ENCODE measurements at places on chromosomes 2 and 18.

DNA sequence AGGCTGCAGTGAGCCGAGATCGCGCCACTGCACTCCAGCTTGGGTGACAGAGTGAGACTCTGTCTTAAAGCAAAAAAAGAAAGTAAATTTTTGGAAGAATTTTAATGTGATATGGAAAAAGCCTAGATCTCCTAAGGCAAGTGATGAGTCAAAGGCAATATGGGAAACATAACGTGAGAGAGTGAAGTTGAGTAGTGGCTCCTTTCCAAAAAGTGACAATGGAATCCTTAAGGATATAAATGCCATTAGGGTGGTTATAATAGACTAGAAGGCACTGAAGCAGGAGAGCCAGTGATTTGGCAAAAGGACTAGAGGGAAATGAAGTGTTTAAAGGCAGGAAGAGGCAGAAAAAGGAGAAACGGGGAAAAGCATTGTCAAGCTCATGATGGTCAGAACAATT, 25.6 kb downstream of the ARHGAP28 start:
- DNase-seq, result no peak

GRCh38 chr18:65326805-65327204, 424.0 kb upstream of the CDH7 start:
- no peak for DNase-seq

- DNase-seq, result no peak
Measured at GRCh38 chr18:9542924-9543323, 67.6 kb downstream of the RALBP1 start.

DNA sequence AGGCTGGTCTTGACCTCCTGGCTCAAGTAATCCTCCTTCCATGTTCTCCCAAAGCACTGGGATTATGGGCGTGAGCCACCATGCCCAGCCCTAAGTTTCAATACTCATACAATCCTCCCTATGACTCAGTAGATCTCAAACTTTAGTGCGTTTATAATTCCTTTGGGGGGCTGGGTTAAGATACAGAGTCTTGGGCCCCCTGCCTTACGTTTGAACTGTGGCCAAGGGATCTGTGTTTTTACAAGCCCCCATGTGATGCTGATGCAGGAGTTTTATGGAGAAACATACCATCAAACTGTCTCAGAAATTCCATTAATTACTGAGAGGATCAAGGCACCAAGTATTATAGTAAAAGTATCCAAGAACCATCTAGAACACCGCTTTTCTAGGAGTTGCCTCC, 38.2 kb upstream of the FAM136A start:
- no peak for DNase-seq

DNA sequence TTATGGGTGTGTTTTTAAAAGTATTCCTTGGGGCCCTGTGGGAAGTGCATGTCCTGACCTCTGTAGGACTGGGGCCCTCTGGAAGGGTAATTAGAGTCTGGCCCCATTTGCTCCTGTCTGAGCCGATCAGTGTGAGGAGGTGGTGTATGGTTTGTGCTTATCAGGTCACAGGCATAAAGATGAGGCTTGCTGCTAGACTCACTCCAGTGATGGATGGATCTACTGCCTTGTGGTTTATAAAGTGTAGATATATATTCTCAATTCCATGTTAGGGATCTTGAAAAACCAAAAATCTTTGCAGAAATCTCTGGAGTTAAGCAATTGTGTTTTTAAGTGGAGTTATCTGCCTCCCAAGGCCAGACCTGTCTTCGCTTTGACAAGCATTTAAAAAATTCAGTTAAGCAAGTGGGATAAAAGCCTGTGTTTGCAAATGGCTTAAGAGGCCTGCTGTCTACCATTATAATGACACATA, 182.4 kb downstream of the PTPRM start:
- no peak for DNase-seq

- DNase-seq, result no peak
Measured at GRCh38 chr2:58081000-58081399, 34.4 kb downstream of the VRK2 start.

DNA sequence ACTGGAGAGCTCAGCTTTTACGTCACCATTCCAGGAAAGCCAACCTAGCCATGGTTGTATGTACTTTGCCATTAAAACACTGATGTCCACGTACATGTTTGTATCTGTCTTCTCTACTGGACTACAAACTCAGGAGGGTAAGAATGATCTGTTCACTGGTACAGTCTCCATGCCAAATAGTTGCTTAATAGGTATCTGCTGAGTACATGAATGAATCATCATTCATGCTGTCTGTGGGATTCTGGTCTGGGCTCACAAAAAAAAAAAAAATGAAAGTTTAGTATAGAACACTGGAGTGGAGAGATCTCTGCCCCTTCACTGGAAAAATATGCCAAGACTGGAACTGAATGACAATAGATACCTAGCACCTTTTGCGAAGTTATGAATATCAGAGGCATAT, 102.6 kb upstream of the ITGA4 start:
- DNase-seq, result no peak

DNA sequence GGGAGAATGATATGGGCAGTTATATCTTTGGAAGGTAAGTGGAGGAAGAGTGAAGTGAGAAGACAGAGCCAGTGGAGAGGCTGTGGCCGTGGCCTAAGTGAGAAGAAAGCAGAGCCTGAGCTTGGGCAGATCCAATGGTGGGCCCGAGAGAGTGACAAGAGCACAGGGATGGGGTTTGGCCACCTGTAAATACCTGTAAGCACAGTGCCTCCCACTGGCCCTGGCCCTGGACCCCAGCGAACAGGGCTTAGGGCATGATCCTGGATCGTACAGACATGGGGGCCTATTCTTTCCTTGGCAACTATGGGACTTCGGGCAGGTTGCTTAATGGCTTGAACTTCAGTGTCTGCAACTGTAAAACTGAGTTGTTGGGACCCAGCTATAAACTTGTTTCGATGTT, 44.1 kb downstream of the MTCL1 start:
- no peak for DNase-seq

DNA sequence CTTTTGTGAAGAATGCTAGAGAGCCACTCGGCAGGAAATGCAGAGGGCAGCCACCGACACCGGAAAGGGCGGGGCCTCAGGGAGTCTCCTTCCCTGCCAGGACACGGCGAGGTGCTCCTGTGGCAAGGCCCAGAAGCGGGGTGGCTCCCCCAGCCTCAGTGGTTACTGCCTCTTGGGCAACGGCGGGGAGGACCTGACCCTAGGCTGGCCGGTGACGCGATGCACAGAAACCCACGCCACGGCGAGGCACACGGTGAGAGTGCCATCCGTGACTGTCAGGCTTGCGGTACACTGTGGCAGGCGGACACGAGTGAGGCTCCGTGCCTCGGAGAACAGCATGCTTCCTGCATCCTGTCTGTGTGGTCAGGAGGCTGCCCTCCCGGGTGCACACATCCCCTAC, 47.8 kb downstream of the ZAP70 start:
- peak; percentile 41 for DNase-seq

DNA sequence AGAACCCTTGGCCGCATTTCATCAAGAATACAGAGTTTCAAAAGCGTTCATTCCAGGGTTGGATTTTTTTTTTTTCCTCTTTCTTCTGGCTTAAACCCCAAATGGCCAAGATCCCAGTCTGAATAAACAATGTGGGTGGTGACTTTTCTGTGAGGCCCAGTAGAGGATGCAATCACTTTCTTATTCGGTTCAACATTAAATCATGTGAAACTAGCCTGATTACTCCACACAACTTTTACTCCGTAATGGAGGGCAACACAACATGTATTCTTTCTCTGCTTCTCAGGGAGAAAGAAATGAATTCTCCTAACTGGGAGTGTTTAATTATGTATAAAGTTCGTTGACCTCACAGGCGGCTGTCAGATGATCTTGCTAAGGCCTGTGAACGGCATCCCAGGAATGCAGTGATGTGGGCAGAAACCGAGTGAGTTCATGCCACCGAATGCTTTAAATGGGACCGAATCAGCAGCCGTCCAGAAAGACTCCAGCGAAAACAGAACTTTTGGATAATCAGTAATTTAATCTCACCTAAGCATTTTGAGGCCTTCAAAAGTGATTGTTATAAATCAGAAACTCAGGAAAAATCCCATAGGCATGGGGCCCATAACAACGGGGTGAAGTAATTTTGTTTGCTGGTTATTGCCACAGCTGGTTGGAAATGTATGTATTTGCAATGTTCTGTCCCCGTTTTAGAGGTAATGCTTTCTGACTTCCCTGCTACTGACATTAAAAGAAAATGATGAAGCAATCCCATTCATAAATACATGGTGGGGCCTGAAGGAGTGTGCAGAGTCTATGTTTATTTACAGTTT, 81.5 kb downstream of the BCL2 start:
- DNase-seq, result no peak

- no peak for DNase-seq
Measured at GRCh38 chr2:111198701-111199100, 78.0 kb downstream of the BCL2L11 start.

GRCh38 chr2:28321426-28321825, 71.2 kb upstream of the FOSL2 start:
- DNase-seq, result no peak

- DNase-seq, result no peak
Measured at GRCh38 chr18:3864669-3865298, 414.8 kb downstream of the TGIF1 start.

- no peak for DNase-seq
Measured at GRCh38 chr2:222828572-222828971, 32.3 kb upstream of the ACSL3 start.

DNA sequence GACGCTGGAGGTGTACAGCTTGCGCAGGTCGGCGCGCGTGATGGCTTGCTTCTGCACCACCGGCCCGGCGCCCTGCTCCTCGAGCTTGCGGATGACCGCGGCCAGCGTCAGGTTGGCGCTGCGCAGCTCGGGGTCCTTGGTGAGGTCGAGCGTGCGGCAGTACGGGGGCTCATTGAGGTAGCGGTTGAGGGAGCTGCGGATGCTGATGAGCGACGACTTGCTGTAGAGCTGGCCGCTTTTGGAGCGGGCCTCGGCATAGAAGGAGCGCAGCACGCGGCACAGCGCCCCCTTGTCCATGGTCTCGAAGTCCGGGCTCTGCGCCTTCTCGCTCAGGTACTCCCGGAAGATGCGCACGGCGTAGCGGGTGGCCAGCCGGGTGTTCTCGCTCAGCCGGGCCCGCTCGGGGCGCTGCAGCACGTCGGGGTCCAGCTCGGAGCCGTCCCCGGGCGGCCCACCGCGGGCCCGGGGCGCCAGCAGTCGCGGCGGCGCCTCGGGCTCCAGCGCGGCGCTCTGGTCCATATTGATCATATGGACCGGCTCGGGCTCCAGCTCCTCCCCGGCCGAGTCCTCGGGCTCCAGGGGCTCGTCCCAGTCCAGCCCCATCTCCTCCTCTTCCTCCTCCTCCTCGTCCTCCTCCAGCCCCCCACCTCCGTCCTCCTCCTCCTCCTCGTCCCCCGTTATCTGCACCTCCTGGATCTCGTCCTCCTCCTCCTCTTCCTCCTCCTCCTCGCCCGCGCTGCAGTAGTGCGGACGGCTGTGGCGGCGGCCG, 523 bp downstream of the KCTD1 start:
- DNase-seq, result peak; percentile 50

DNA sequence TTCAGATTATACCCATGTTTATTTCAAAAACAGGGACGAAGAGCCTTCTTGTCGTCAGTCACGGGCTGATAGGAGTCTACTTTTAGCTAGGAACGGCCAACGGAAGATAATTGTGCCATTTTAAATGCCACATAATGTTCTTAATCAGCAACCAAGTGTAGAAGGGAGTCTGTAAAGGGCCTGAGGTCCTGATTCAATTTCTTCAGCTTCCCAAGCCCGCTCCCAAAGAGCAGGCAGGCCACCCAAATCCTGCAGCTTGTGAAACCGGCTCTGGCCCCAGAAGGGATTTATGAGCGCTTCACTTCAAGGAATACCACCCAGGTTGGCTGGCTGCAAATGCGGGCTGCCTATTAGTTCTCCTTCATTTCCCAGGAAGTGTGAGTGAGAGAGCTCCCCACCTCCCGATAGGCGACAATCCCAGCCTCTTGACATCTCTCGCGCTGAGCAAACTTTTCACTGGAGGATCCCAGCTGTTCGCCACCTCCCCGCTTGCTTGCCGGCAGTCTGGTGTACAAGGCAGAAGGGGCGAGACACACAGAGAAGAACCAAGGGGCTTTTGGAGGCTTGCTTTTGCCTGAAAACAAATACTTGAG, 272.9 kb downstream of the CDH20 start:
- no peak for DNase-seq

- DNase-seq, result no peak
Measured at GRCh38 chr18:22538426-22538825, 120.7 kb upstream of the CTAGE1 start.

GRCh38 chr2:118255301-118255700, 167.0 kb downstream of the INSIG2 start:
- no peak for DNase-seq
